Adrenal gland (tissue), 19 donors: ENCODE measurements at places on chromosomes 16 and 17.

DNA sequence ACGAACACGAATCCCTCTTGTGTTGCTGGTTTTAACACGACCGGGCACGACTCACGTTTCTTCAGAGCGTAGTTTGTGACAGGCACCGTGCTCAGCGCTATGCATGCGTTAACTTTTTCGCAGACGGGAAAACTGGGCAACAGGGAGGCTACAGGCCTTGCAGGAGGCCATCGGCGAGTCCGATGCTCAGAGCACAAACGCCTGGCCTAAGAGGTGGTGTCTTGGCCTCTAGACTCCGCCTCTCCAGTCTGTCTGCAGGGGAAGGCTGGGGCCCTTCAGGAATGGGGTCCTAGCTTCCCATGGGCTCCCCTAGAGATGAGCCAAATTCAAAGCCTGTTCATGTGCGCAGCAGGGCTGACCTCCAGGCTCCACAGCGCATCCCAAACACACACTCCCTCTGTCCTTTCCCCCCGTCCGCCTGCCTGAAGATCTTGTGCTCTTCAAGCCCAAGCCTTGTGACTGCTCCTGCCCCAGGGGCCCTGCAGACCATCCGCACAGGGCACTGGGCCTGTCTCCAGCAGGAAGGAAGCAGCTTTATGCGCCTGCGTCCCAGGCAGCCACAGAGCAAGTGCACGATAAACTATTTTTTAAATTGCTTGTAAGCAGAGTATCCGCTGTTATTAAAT, 3.1 kb downstream of the CLCN7 start:
- DNase-seq = no peak

DNA sequence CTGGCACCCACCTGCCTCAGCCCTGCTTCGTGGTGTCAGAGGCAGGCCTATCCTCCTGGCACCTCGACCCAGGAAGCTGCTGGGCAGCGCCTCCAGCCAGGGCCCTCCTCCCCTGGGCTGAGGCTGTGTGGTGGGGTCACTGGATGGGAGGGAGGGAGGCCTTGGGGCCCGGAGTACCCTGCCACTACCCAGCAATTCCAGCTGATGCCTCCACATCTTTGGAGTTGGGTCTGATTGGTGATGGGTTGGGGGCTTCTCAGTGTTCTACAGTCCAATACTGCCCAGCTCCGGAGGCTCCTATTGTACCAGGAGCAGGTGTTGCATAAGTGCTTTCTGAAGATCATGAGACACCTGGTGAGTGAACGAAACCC, 48.0 kb downstream of the USP22 start:
- DNase-seq = no peak

DNA sequence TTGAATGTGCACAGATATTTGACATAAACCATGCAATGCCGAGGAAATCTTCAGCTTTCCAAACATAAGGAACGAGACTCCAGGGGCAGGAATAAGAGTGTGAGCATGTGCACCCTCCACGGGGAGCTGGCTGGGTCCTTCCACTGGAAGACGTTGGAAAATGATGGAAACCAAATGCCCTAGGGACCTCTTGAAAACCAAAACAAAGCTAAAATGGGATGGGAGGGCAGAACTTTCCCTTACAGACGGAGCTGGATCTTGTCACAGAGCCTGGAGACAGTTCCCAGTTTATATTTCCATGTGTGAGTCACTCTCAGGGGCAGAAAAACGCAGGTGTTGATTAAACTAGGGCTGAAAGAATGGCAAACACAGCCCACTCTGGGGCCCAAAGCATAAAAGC, 34.4 kb upstream of the DNAH17 start:
- DNase-seq = no peak

GRCh38 chr17:18250708-18251107, 7.8 kb downstream of the FLII start:
- DNase-seq = no peak

DNA sequence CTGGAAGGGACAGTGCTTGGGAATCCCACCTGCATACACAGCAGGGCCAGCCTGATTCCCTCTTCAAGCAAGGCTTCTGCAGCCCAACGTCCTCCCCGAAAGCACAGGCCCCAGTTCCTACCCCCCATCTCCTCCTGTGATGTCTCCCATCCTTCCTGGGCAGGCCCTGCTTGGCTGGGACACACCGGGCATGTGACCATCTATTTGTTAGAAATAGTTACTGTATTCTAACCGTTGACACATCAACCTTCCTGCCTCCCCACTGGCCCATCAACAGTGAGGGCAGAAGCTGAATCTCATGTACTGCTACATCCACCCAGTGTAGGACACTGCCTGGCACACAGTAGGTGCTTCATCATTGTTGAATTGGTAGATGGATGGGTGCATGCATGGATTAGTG, 10.7 kb downstream of the PRR29 start:
- no peak for DNase-seq

DNA sequence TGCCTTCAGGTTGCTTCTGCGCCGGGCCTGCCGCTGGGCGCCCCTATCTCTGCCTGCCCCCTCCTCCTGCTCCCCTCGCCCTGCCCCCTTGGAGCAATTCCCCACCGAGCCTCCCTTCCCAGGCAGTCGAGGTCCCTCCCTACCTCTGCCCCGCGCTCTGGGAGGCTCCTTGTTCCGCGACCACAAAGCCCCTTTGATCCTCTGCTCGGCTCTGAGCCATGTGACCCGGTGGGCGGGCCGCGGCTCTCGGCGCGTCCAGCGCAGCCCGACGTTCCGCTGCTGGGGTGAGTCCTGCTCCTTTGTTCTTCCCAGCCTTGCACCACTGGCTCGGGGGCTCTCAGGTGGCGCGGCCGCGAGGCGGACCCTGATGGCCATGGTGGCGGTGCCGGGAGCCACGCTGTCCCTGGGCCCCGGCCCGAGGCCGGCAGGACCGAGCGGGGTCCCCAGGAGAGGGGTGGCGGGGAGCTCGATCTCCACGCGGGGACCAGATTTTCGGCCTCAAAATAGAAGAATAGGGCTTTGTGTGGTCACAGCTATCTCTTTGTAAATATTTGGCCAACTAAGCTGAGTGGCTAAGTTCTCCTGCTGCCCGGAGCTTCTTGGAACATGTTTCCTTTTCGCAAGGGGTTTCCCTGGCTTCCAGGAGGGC, 310.6 kb downstream of the SEC14L1 start:
- peak; percentile 70 for DNase-seq

DNA sequence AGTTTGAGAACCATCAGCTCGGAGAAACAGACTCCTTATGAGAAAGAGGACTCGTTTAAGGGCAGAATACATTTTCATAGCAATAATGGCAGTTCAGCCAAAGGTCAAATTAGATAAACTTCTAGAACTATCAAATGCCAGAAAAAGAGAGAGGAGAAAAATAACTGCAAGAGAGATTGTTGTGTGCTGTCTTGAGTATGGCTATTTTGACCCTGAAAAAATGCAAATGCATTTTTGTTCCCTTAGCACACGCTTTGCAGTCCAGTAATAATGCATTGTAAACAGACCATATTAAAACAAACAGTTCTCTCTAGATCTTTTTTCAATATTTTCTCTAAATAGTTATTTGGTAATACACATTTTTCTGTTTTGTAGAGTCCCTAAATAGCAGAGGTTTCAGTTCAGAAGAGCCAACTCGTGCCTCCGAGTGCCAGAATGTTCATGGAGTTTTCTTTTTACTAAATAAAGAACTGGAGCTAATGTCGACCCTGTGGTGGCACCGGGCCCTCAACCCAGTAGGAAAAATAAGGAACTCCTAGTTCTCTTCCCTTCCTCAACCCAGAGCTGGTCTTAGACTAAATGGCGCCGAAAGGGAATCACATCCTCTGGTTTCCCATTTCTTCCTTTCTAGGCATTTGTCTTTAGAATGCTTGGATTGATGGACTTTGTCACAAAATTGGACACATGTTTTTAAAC, 298.0 kb downstream of the MAP2K4 start:
- DNase-seq = no peak

DNA sequence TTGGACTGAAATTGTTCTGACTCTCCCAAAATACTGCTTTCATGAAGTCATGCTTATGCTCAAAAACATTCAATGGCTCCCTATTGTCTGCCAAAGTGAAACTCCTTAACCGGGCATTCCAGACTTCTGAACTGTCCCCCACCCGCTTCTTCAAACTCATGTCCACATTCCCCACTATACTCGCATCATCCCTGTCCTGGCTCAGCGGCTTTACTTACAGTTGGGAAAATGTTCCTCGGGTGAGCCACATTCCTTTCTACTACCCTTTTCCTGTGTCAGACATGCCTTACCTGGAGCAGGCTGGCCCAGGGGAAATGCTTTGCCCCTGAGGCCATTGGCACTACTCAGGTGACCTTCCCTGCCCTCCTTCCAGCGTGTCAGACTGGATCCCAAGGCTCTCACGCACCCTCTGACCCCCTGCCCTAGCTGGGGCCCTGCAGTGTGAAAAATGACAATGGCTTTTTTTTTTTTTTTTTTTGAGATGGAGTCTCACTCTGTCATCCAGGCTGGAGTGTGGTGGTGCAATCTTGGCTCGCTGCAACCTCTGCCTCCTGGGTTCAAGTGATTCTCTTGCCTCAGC, 5.3 kb downstream of the CYGB start:
- DNase-seq = no peak

DNA sequence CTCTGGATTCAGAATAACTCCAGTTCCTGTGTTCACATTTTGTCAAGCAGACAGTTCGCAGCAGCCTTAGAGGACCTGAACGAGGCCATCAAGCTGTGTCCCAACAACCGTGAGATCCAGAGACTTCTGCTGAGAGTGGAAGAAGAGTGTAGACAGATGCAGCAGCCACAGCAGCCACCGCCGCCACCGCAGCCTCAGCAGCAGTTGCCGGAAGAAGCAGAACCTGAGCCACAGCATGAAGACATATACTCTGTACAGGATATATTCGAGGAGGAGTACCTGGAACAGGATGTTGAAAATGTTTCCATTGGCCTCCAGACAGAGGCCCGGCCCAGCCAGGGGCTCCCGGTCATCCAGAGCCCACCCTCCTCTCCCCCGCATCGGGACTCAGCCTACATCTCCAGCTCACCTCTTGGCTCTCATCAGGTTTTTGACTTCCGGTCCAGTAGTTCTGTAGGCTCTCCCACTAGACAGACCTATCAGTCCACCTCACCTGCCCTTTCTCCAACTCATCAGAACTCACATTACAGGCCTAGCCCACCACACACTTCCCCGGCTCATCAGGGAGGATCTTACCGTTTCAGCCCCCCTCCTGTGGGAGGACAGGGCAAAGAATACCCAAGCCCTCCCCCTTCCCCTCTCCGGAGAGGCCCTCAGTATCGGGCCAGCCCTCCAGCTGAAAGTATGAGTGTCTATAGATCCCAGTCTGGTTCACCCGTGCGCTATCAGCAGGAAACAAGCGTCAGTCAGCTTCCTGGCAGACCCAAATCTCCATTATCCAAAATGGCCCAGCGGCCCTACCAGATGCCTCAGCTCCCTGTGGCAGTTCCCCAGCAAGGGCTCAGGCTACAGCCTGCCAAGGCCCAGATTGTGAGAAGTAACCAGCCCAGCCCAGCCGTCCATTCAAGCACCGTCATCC, 25.9 kb downstream of the CYB561 start:
- DNase-seq = no peak

DNA sequence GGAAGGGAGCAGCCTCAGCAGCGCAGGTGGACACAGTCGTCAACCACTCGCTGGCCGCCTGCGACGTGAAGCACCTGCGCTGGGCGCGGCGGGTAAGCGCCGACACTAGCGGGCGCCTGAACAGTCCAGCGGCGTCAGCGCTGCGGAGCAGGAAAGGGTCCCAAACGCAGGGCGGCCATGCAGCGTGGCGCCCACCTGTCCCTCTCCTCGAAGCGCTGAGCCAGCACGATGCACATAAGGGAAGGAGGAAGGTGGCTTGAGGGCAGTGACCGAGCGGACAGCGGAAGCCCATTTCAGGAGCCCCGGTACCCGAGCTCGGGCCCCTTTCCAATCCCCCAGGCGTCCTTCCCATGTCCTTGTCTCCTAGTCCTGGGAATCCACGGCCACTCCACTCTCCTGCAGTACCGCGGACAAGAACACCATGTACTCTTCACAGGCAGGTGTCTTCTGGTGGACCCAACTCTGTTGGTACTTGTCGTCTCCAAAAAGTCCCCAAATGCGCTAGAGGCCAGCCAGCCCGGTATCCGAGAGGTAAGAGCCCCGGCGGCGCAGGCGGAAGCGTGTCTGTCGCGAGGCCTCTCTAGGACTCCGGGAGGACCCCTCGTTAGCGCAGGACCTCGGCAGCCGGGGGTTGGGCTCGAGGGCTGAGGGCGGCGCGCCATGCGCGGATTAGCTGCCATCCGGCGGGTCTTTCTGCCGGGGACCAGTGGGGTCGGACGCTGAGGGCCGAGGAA, 14.4 kb downstream of the ZNF232 start:
- peak; percentile 34 for DNase-seq

DNA sequence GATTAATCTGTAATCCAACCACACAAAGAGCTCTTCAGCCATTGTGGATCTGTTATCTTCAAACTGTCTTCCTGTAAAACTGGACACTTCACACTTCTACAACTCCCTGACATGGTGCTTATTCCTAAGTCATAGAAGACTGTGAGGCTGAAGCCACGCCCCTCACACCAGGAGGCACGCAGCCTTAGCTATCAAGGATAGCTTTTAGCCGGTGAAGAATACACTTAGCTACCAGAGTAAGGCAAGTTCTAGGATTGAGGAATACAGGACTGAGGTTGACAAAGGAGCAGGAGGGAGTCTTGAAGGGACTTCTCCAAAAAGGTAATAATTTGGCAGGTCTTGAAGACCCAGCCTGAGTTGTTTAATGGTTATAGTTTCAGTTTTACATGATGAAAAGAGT, 79.8 kb upstream of the GAS7 start:
- no peak for DNase-seq

DNA sequence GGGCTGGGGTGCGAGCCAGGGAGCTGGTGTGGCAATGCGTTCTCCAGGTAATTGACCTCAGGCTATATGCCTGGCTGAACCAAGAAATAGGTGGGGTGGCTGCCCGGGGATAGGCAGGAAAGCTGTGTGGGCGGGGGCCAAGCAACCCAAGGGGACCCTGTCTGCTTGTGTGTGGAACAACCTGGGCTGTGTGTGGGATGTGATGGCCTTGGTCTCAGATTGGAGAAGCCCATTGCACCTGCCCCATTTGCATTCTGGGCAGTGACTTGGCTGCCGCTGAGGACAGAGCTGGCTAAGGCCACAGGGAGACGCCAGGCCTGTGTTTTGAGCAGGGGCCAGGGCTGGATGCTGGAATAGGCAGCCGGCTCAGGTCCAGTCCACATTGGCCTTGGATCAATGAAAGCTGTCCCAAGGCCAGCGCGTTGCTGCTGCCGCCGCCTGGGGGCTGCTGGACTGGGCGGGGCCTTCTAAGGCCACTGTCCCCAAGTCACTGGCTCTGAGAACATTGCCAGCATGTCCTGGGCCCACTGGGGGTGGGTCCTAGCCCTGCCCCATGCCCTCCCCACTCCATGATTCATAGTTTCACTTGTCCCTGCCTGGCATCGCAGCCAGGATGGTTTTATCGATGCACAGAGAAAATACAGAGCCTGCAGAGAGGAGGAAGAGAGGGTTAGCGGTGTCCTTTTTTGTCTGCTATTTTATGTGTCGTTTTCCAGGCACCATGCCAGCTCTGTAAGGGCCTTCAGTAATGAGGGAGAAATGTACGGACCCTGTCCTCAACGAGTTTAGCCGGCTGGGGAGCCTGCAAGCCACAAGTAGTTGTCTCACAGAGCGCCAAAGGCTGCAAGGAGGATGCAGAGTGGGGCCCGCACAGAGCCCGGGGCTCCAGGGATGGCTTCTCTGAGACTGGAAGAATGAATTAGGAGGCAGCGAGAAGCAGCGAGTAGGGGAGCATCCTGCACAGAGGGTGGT, 43.9 kb downstream of the NKD1 start:
- peak; percentile 97 for DNase-seq

GRCh38 chr17:32757963-32758362, 119.0 kb downstream of the MYO1D start:
- DNase-seq = no peak
